ENCODE measurements at places on chromosomes 5 and 9.

DNA sequence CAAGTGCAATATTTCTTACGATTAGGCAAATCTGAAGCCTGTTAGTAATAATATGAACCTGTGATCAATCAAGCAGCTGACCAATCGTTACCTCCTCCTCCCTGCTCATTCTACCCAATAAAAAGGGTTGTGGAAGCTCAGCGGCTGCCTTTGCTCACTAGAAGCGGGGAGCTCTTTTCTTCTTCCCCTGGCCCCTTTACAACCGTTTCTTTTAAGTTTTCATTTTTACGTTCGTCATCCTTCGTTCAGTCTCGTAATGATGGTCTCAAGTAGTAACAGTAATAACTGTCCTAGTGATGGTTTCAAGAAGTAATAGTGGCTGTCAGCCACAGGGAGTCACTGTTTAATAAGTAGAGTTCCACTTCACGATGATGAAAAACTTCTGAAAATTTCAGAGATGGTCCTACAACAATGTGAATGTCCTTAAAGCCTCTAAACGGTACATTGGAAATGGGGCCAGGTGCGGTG is 6.2 kb downstream of the UGT3A2 start:
- DNase-seq = peak; percentile 12

DNA sequence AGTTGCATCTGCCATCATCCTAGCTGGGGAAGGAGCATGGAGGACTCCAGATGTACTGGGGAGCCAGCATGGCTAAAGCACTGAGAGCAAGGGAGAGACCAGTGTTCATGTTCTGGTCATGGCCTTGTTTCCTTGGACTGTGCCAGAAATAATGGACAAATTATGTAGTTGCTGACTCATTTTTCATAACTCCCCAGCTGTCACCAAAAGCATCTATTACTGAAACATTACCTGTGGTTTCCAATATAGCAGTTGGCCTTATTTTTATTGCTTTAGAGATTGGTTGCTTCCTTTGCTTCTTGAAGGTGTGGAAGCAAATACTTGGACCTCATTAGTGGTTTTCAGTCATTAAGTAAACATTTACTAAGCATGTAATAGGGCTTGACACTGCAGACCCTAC is 11.3 kb downstream of the RALGPS1 start:
- no peak for DNase-seq

- peak; percentile 54 for DNase-seq
Observed at GRCh38 chr5:78758169-78758839, 109.7 kb upstream of the LHFPL2 start.

GRCh38 chr5:175856408-175857100 is 14.8 kb upstream of the CPLX2 start:
- no peak for DNase-seq

GRCh38 chr9:80968611-80969010 is 720.7 kb downstream of the TLE1 start:
- no peak for DNase-seq

- DNase-seq = peak; percentile 82
Observed at GRCh38 chr5:181217111-181217802, 5.8 kb upstream of the TRIM41 start.

DNA sequence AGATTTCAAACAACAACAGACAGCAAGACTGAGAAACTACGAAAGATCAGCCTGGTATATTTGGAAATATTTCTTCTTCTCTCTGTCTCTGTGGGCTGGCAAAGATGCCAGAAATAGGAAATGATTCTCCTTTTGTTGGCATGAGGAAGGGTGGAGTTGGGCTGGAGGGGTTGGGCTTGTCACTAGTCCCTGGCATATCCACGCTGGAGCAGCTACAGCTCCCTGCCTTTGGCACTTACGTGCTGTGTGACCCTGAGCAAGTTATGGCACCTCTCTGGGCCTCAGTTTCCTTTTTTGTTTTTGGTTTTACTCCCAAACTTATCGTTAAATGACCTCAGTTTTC is 354 bp upstream of the KCNMB1 start:
- DNase-seq = no peak

DNA sequence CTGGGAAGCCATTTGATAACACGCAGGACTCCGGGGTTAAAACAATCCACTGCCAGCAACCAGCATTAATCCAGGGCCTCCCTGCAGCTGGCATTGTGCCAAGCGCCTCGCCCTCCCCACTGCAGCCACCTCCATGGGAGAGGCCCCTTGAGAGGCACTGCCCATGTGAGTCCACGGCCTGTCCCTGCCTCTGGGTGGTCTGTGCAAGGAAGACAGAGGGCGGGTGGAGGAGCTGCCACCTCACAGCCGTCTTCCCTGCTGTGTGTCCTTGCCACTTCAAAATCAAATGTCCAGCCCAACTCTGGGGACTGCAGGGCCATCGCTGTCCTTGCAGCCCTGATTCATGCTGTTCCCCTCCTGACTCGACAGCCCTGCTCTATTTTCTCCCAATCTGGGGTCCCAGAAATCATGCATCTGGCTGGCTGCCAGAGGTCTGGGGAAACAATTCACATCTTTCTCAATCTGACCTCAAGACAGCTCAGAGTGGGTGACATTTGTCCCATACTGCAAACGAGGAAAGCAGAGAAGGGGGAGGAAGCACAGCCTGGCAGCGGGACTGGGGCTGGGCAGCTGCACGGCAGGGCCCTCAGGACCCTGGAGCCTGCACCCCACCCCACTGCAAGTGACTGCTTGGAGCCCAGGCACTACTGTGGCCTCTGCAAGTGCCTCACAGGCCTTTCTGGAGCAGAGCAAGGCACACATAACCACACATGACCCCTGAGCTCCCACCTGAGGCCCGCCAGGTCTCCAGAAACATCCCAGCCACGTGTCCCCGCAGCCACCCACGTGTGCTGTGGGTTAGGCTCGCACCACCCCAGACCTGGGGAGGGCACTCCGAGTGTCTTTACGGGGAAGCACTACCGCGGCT is 15.7 kb downstream of the BRD3OS start:
- DNase-seq = no peak

GRCh38 chr9:8858596-8859161 is 1059.1 kb upstream of the DMAC1 start:
- DNase-seq = no peak
